Stimulated activated CD8-positive, alpha-beta memory T cell treated with anti-CD3 and anti-CD28 coated beads, Interleukin-7, amount 100 ng/mL, for 1 hour (primary cell): ENCODE measurements at places on chromosomes 6 and 20.

- no peak for DNase-seq
These were observed 125.5 kb upstream of the TMEM170B start for GRCh38 chr6:11412011-11412424.

- no peak for DNase-seq
These were observed 107.4 kb upstream of the ASCC3 start for GRCh38 chr6:100988391-100988984.

GRCh38 chr20:17210983-17211382, 15.9 kb upstream of the PCSK2 start:
- DNase-seq, result no peak

DNA sequence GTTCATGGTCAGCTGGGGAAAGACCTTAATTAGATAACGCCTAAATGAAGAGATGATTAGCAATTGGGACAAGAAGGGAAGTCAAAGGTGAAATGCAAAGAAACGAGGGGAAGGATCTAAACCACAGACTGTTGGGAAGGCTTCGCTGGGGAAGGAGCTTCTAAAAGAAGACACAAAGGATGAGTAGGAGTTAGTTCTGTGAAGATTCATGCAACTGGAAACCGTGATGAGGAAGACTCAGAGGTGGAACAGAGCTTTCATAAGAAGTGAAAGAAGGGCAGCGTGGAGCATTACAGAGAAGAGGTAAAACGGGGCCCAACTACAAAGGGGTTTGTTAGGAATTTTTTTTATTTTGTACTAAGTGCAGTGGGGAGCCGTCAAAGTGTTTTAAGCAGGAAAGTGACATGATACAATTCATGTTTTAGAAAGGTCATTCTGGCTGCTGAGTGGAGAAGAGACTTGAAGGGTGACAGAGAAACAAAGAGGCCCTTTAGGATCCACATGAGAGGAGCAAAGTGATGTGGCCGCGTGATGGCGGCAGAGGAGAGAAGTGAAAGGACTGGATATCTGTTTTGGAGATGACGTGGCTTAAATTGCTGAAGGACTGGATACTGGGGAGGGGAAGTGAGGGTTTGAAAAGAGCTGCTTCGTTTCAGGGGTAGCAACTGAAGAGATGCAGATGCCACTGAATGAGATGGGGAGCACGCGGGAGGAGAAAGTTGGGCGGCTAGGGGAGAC, 33.6 kb downstream of the TTI1 start:
- no peak for DNase-seq

DNA sequence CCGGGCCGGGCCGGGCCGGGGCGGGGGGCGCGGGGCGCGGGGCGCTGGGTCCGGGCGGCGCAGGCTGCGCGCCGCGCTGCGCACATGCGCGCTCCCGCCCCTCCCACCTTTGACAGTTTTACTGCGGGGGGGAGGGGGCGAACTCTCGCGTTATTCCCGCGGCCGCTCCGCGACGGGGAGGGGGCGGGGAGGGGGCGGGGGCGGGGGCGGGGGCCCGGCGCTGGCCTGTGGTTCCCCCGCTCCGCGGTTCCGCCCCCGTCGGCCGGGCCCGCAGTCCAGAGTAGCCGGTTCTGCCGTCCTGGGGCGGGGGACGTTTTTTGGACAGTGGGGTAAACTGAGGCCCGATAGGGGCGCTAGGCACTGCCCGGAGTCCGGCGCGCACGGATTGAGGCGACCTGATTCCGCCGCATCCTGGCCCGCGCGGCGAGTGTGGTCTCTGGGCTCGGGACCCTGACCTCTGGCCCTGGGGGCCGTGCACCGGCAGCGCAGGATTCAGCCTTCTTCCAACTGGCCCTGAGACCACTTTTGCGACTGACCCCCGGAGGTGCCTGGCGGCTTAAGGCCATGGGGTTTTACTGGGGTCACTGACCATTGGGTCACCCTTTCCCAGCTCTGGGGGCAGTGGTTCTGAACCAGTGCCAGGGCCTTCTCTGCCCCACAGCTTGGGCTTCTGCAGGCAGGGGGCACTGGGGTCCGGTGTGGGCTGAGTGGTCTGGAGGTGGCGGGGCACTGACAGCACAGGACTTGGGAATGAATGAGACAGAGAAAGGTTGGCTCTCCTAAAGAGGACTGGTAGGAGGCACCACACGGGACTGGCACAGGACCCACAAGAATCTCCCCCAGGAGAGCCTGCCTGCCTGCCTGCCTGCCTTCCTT, at the start of gene ZNF512B:
ZNF512B (minus strand) TSS at position 93 of the 876 bp plus-strand sequence. CDS start 1,980 bp downstream, outside the sequence.
- no peak for DNase-seq

DNA sequence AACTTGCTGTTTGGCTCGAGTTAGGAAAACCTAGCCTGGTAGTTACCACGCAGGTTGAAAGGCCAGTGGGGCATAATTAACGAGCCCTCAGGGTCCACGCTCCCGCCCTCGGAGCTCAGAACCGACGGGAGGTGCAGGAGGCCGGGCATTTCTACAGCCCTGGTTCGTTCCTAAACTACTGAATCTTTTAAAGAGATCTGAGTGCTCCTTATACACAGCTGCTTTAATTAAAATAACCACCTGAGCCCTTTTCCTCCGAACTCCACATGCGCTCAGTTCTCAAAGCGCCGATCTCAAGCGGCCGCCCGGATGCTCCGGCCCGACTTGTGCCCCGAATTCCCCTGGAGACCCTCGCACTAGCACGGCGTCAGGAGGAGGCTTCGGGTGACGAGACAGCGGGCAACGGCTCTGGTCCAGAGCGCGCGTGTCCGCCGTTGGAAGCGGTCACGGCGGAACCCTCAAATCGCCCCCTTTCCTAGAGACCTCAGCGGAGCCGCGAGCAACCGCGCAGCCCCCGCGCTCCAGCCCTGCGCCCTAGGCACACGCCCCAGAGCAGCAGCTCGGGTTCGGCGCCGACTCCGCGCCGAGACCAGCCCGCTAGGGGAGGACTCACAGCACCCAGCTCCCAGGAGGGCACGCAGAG, 397 bp downstream of the WDR27 start:
- DNase-seq, result no peak
